ENCODE measurements at places on chromosomes 3 and 15. TPM values are rescaled to one million over a fixed set of nuclear protein-coding genes. Genes with fewer than 3 reads are reported as not detected.

Gene UROC1
- not detected for total RNA-seq

Gene PPP2R3A
- 12.3 TPM for total RNA-seq

Gene CCDC54
- total RNA-seq = not detected

Gene CHRFAM7A
- not detected for total RNA-seq

Gene SLC22A13
- not detected for total RNA-seq

Gene PRTG
- total RNA-seq = 5.8 TPM

Gene MYLK
- total RNA-seq = 1.9 TPM

Gene SLC12A1
- not detected for total RNA-seq
